Stimulated activated CD4-positive, alpha-beta T cell treated with anti-CD3 and anti-CD28 coated beads, Interleukin-1b, Interleukin-23, amount 100 ng/mL, for 1 hour (primary cell): ENCODE measurements at places on chromosomes 6 and 20.

- no peak for DNase-seq
These were observed 4.1 kb upstream of the TAF4 start for GRCh38 chr20:62069741-62070216.

GRCh38 chr6:109093732-109094415 is 772 bp downstream of the SESN1 start:
- DNase-seq: no peak

DNA sequence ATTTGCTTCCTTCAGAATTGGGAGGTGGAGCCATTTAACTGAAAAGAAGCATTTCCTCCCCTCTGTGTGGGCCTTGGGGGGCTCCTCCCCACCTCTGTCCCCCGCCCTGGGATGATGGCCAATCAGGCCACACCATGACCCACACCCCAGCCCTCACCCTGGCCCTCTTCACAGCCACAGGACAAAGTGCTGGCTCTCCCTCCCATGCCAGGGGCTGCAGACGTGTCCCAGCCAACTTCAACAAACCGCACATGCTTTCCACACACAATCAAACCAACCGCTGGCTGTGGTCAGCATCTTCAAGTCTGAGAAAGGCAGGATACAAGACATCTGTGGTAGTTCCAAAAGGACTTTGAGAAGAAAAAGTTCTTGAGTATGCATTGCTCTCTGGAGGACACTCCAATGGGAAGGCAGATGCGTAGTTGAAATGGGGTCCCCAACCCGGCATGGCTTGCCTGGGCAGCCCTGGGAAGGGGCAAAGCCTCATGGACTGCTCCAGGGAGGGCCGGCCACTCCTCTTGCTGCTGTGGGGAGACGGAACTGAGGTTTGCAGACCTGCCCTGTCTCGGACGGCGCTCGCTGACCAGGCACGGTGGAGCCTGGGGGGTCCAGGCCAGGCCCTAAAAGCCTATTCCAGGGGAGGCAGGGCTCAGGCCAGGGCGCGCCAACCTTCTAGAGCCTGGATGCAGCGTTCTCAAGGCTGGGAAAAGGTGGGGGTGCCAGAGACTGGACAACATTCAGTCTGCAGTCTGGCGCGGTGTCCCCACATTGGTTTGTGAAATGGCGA is 12.2 kb downstream of the TTLL2 start:
- DNase-seq: no peak

DNA sequence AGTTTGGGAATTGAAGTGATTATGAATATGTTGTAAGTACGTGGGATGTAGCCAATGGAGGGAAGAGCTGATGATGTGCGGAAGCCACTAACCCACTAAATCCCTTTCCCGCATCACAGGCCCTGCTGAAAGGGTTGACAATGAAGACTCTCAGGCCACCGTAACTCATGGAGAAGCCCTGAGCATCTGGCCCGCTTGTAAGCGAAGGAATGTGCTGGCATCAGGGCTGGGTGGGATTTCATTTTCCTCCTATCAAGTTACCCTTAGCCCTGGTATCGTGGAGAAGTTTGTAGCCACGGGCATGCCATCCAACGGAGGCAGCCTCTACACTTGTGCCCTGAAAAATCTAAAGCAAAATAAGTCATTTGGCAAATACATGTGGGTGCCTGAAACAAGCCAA is 355.0 kb downstream of the CDH26 start:
- no peak for DNase-seq

- no peak for DNase-seq
These were observed 128.7 kb downstream of the LY86 start for GRCh38 chr6:6716998-6717763.
